ENCODE measurements at places on chromosomes 11 and 22. TPM values are rescaled to one million over a fixed set of nuclear protein-coding genes. Genes with fewer than 3 reads are reported as not detected.

MTMR3 gene
- total RNA-seq = 27.8 TPM

TUB gene
- 0.24 TPM for total RNA-seq

OR56A1 gene
- not detected for total RNA-seq

KLHL35 gene
- total RNA-seq = 2.5 TPM

Measured in activated T-helper 1 cell treated with anti-CD3 and anti-CD28 coated beads, Interleukin-12 subunit alpha, Interleukin-12 subunit beta, Interleukin-2, Interleukin-4 antibody, amounts not matched to agents 30 ng/mL and 10 ng/mL and 1 ng/mL, durations not matched to agents 14 hours and 24 hours and 36 hours (primary cell).